ENCODE measurements at places on chromosomes 7 and 10.

DNA sequence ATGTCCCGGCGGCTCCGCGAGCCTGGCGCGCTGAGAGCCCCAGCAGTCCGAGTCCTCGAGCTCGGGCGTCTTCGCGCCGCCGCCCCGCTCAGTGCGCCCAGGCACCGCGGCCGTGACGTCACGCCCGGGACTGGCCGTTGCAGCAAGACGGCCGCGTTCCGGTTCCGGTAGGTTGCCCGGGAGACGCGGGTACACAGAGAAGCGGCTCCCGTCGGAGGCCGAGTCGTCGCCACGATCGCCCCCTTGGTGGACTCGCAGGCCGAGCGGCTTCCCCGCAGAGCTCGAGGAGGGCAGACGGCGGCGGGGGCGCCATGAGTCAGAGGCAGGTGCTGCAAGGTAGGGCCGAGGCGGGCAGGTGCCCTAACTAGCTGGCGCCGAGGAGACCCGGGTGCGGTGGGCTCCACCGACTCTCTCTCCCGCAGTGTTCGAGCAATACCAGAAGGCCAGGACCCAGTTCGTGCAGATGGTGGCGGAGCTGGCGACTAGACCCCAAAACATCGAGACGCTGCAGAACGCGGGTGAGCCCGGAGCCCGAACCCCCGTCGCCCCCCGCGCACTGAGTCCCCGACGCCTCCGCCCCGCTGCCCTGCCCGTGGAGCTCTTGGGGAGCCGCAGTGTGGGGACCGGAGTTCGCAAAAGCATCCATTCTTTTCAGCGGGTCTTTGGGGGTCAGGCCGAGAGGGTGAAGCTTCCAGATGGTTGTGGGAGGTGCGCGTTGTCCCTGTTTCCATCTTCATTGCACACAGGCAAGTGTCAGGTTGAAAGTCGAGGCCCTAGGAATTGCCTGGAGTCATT is at the start of gene SPAG6:
TSS of gene SPAG6 (plus strand) at position 196 of the 795 bp plus-strand sequence. CDS start at position 312, 116 bp downstream.
- no peak for DNase-seq

GRCh38 chr10:47160261-47160908 is 139.6 kb upstream of the GDF10 start:
- DNase-seq = no peak

DNA sequence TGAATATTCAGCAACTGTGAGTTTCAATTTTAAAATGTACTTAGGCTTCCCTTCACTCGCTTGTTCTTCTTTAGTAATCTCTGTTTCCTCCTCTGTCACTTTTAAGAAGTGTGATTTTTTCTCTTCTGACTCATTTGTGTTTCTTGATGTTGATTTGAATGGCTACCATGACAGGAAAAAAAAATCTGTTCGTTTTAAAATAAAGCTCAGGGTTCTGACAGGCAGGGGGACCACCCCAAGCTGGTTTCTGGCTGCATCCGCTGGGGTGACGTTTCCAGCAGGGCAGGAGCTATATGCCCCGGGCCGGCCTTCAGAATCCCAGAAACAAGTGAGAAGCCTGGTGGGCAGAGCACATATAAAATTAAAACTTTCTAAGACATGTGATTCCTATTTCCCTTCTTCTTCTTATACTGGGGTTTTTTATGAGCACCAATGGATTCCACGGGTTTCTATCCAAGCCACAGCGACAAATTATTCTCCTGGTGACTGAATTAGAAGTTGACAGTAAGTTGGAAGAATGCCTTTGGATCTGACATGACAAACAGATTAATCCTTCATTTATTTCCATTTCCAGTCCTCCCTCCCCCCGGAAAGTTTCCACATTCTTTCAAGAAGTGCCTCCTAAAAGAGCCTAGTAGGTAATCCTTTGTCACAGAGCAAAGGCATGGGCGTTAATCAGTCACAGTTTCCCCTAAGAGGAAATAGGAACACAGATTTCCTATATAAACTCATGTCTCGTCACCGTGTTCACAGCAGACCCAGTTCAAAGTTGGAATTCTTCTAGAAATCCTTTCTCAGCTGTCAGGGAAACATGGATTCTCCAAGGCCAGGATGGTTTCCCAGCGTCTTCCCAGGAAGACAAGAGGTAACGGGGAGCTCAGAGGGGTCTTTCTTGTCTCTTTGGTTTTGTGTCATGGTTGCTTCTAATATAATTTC is 79.9 kb downstream of the PTPRE start:
- DNase-seq = peak; percentile 29

- no peak for DNase-seq
Observed at GRCh38 chr10:71245420-71246325, 33.3 kb downstream of the UNC5B start.

DNA sequence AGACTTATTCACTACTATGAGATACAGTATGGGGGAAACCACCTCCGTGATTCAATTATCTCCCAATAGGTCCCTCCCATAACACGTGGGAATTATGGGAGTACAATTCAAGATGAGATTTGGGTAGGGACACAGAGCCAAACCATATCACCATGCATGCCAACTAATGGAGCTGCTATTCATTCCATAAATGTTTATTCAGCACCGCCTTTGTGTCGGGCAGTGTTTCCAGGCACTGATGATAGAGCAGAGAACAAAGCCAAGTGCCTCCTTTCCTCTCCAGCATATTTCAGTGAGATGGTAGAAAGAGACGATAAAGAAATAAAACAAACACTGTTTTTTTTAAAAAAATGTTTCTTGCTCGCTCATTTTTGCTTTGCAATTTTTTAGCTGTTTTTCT is 295.9 kb upstream of the FOXK1 start:
- DNase-seq = no peak

DNA sequence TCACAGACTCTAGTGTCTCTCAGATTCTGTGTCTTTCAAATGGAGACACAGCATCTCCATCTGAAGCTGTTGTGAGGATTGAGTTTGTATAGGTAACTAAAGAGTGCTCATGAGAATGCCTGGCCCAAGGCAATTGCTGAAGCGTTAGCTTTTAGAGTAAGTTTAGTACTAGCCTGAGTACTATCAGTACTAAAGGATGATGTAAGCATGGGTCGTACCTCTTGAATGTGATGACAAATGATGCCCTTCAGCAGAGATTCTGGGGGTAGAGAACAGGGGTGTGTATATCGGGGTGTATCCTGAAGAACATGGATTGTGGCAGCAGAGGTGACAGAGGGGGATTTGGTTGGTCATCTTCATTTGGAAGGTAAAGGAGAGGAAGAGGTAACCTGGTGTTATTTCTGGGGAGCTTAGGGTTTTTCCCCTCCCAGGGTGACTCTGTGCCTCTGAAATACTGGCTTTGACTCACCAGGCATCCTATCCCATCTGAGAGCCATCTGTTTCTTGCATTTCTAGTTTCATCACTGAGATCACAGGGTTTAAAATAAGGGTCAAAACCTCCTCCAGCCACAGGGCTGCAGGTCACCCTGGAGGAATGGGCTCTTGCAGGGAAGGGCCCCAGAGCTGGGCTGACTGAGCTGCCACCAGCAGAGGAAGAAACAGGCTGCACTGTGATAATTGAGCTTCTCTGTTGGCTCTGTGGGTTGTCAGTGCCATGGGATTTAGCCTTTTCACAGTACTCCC is 756.0 kb downstream of the KCNMA1 start:
- DNase-seq = peak; percentile 15

DNA sequence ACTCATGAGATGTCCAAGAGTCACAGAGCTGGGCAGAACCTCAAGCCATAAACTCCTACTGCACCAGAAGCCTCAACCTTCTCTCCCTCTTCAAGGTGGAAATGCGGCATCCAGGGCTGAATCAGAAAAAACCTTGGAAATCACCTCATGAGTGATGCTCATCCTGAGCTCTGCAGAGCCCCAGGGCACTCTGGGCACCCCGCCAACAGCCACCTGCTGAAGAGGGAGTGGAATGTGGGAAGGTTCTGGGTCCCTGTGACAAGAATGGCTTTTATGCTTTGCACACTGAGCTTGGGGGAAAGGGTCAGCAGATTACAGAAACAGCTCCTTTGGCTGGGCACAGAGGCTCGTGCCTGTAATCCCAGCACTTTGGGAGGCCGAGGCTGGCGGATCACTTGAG is 18.8 kb downstream of the NUDT1 start:
- DNase-seq = no peak

Data from GM04504 (cell line).